ENCODE measurements at places on chromosomes 6 and 20.
A peak's percentile ranks its signal among the peaks of the same experiment; 100 is the strongest.

DNA sequence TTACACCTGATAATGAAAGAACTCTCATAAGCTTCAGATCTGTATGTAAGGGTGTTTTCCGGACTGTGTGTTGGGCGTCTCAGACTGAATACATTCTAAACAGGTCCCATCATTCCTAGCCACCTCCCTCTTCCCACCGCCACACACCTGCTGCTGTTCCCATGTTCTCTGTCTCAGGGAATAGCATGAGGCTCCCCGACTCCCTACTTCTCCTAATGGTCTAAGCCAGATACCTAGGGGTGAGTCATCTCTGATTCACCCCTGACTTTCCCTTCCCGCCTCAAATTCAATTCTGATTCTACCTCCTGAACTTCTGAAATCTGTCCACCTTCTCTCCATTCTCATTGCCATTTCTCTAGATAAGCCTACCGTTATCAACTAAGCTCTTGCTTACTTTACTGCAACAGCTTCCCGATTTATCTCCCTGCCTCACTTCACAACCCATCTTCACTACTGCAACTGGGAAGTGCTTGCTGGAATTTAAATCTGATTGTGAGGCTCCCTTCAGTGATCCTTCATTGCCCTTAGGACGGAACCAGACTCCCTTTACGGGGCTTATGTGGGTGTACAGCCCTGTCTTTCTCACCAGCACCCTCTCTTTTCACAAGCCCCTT, 1.6 kb downstream of the TMEM14A start:
- no peaks in the 10 kb centered on the region for H3K36me3 ChIP-seq
- peaks cover 8% of the 10 kb centered on the region for H3K4me1 ChIP-seq
- H3K27me3 ChIP-seq: no peaks in the 10 kb centered on the region
- no peak for DNase-seq
- no peak overlapping the region for H3K4me3 ChIP-seq
- H3K27ac ChIP-seq: no peak overlapping the region

GRCh38 chr6:122610690-122611455, 668 bp downstream of the PKIB start:
- H3K4me3 ChIP-seq: peak overlapping the region; percentile 30
- H3K27ac ChIP-seq: no peak overlapping the region
- H3K27me3 ChIP-seq: peaks cover 36% of the 10 kb centered on the region

DNA sequence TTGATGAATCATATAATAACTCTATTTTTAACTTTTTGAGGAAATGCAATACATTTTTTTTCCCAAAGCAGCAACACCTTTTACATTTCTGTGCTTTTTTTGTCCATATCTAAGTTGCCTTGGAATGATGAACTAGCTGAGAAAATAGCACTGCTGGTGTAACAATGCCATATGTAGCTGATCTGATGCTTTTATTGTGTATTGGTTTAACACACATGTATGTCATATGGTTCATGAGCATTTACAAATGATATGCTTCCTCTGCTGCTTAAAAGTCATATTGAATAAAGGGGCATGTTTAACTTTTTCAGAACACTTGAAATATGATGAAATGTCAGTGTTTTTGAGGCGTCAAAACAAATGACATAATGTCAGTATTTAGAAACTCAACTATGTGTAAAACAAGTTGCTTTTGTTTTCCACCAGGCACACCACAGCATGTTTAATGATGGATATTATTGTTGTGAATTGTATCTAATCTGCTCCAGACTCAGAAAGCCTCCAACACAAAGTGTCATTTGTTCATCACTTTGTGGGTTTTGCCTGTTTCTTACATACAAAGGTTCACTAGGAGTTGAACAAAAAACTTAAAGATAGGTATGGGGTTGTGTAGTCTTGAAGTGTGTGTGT, 775.8 kb upstream of the FLRT3 start:
- no peak for DNase-seq
- H3K36me3 ChIP-seq: no peaks in the 10 kb centered on the region
- H3K27ac ChIP-seq: no peak overlapping the region
- H3K27me3 ChIP-seq: no peaks in the 10 kb centered on the region

DNA sequence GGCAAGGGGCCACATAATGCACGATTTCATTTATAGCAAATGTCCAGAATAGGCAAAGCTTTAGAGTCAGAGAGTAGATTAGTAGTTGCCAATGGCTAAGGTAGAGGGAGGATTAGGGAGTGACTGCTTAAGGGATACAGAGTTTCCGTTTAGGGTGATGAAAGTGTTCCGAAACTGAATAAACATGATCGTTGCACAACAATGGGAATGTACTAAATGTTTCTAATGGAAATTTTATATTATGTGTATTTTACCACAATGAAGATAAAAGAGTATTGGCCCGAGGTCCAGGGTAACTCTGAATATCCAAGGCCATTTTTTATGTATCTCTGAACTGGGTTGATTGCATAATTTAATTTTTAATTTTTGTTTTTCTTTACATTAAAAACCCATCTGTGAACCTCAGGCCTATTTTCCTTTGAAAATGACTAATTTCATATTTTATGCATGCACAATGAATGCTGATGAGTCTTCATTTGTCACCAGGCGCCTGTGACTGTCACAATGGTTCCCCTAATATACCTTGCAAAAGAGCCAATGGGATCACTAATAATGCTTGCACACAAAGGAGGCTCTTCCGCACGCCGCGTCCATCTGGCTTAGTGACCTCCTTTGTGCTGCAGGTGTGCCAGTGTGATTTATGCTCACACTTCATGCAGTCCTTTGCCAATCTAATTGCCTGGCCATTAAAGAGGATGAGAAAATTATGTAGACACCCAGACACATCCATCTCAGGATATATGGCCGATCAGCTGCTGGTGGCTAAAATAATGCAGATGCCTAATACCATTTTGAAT, 612.5 kb downstream of the CDH26 start:
- DNase-seq: no peak
- H3K4me3 ChIP-seq: no peak overlapping the region
- H3K36me3 ChIP-seq: no peaks in the 10 kb centered on the region

DNA sequence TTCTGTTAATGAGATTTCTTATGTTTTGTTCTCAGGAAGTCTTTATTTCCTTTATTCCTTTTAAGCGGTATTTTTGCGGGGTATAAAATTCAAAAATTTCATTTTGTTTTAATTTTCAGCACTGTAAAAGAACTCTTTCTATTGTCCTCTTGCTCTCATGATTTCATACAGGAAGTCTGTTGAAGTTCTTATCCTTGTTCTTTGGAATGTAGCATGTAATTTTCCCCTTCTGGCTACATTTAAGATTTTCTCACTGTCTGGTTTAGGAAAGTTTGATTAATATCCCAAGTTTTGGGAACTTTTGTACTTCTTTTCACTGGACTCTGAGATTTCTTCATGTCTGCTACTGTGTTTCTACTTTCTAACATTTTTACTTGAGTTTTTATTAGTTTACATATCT, 581.4 kb upstream of the GJE1 start:
- no peaks in the 10 kb centered on the region for H3K4me1 ChIP-seq
- no peak overlapping the region for H3K27ac ChIP-seq
- H3K27me3 ChIP-seq: no peaks in the 10 kb centered on the region
- no peak overlapping the region for H3K4me3 ChIP-seq
- H3K36me3 ChIP-seq: no peaks in the 10 kb centered on the region
- DNase-seq: no peak

GRCh38 chr20:38084425-38084951, 50.9 kb downstream of the RPRD1B start:
- peak overlapping the region; percentile 71 for H3K27ac ChIP-seq
- H3K27me3 ChIP-seq: no peaks in the 10 kb centered on the region
- H3K4me3 ChIP-seq: no peak overlapping the region
- DNase-seq: peak; percentile 69

GRCh38 chr20:34110745-34111641, 1.1 kb downstream of the EIF2S2 start:
- H3K27ac ChIP-seq: peak overlapping the region; percentile 95
- H3K36me3 ChIP-seq: peaks cover 13% of the 10 kb centered on the region
- H3K27me3 ChIP-seq: no peaks in the 10 kb centered on the region
- peak; percentile 65 for DNase-seq

DNA sequence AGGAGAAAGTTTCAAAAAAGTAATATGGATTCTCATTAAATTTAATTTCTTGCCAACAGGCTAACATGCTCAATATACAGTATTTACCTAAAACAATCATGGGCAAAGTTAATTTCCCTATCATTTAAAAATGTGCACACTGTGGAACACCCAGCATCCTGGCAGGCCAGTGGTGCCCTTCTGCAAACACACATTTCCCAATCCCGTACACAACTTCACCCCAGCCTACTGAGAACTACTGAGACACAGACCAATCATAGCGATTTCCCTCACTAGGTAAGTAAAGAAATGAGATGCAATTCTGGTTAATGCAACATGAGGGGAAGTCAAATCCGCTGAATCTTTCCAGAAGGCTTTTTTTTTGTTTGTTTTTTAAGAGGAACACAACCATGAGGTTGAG, 7.6 kb downstream of the USP45 start:
- H3K4me1 ChIP-seq: no peaks in the 10 kb centered on the region
- H3K4me3 ChIP-seq: no peak overlapping the region

- H3K4me1 ChIP-seq: peaks cover 6% of the 10 kb centered on the region
- H3K4me3 ChIP-seq: no peak overlapping the region
- no peak overlapping the region for H3K27ac ChIP-seq
- no peaks in the 10 kb centered on the region for H3K36me3 ChIP-seq
Observed at GRCh38 chr20:9139106-9139833, 70.4 kb downstream of the PLCB4 start.

GRCh38 chr20:52179331-52180179, 12.0 kb downstream of the ZFP64 start:
- peaks cover 6% of the 10 kb centered on the region for H3K36me3 ChIP-seq
- no peak overlapping the region for H3K27ac ChIP-seq
- no peaks in the 10 kb centered on the region for H3K27me3 ChIP-seq
- DNase-seq: peak; percentile 16
- peaks cover 5% of the 10 kb centered on the region for H3K4me1 ChIP-seq

- peaks cover 1% of the 10 kb centered on the region for H3K36me3 ChIP-seq
- DNase-seq: peak; percentile 45
- no peaks in the 10 kb centered on the region for H3K4me1 ChIP-seq
- H3K27ac ChIP-seq: peak overlapping the region; percentile 79
- no peaks in the 10 kb centered on the region for H3K27me3 ChIP-seq
- H3K4me3 ChIP-seq: no peak overlapping the region
Observed at GRCh38 chr20:19875376-19876221, 117.5 kb downstream of the RIN2 start.

DNA sequence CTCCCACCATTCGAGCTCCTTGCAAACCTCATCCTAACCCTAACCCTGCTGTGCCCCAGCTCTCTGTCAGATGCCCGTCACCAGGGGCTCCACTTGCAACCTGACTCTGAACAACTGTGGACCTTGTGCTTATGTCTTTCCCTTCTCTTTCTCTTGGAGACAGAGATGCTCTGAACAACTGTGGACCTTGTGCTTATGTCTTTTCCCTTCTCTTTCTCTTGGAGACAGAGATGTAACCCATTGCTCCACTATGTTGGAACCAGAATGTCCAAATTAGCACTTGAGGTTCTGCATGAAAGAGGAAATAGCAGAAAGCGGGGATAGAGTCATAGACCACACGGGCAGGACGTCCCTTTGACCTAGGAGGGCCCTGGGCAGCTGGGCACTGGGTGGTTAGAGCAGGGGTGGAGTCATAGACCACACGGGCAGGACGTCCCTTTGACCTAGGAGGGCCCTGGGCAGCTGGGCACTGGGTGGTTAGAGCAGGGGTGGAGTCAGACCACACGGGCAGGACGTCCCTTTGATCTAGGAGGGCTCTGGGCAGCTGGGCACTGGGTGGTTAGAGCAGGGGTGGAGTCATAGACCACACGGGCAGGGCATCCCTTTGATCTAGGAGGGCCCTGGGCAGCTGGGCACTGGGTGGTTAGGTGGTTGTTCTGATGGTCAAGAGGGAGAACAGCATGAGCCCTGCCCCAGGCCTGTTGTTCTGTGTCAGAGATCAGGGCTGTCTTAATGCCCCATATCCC, 22.2 kb downstream of the PCMTD2 start:
- no peaks in the 10 kb centered on the region for H3K4me1 ChIP-seq
- DNase-seq: no peak
- H3K27ac ChIP-seq: no peak overlapping the region
- H3K4me3 ChIP-seq: no peak overlapping the region
- peaks cover 10% of the 10 kb centered on the region for H3K36me3 ChIP-seq
- H3K27me3 ChIP-seq: peaks cover 2% of the 10 kb centered on the region

GRCh38 chr6:106254636-106255035, 70.9 kb downstream of the ATG5 start:
- DNase-seq: peak; percentile 28
- H3K27ac ChIP-seq: no peak overlapping the region
- H3K27me3 ChIP-seq: no peaks in the 10 kb centered on the region
- H3K4me1 ChIP-seq: no peaks in the 10 kb centered on the region
- H3K36me3 ChIP-seq: no peaks in the 10 kb centered on the region
- H3K4me3 ChIP-seq: no peak overlapping the region

GRCh38 chr6:53028467-53028866, 33.4 kb upstream of the GSTA4 start:
- no peak overlapping the region for H3K27ac ChIP-seq
- H3K4me1 ChIP-seq: peaks cover 7% of the 10 kb centered on the region
- H3K36me3 ChIP-seq: peaks cover 17% of the 10 kb centered on the region

- no peak overlapping the region for H3K4me3 ChIP-seq
- H3K4me1 ChIP-seq: no peaks in the 10 kb centered on the region
Observed at GRCh38 chr6:4304927-4305455, 169.6 kb upstream of the ECI2 start.

- DNase-seq: no peak
- H3K4me1 ChIP-seq: no peaks in the 10 kb centered on the region
- no peaks in the 10 kb centered on the region for H3K27me3 ChIP-seq
- no peak overlapping the region for H3K27ac ChIP-seq
Observed at GRCh38 chr6:30044630-30045029, 16.4 kb upstream of the POLR1H start.

DNA sequence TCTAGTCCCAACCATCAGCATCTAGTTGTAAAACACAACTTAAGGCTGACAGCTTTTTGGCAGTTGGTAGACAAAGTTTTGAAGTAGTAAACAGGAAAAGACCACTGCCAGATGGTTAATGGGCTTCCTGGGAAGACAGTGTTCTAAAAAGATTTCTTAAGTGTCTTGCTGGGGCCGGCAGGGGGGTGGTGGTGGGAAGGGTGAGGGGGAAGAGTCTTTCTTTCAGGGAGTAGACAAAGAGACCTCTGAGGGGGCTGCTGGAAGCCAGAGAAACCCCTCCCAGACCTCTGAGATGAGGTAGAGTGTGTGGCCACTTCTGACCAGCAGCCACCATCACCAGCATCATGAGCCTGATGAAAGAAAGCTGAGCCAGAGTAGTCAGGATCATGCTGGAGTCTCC, 784.9 kb downstream of the TENT5A start:
- H3K27me3 ChIP-seq: no peaks in the 10 kb centered on the region
- H3K27ac ChIP-seq: no peak overlapping the region
- no peak overlapping the region for H3K4me3 ChIP-seq
- no peaks in the 10 kb centered on the region for H3K36me3 ChIP-seq

- H3K4me3 ChIP-seq: no peak overlapping the region
- DNase-seq: peak; percentile 19
- H3K27me3 ChIP-seq: no peaks in the 10 kb centered on the region
- H3K36me3 ChIP-seq: no peaks in the 10 kb centered on the region
Observed at GRCh38 chr6:55617272-55617671, 38.3 kb upstream of the HMGCLL1 start.

- H3K27me3 ChIP-seq: no peaks in the 10 kb centered on the region
- H3K4me3 ChIP-seq: no peak overlapping the region
- no peaks in the 10 kb centered on the region for H3K4me1 ChIP-seq
- H3K36me3 ChIP-seq: no peaks in the 10 kb centered on the region
Observed at GRCh38 chr6:121856296-121856695, 420.9 kb downstream of the GJA1 start.
